ENCODE measurements at places on chromosomes 13 and 19.

GRCh38 chr13:71785361-71785760, 81.6 kb downstream of the DACH1 start:
- no peak for DNase-seq

DNA sequence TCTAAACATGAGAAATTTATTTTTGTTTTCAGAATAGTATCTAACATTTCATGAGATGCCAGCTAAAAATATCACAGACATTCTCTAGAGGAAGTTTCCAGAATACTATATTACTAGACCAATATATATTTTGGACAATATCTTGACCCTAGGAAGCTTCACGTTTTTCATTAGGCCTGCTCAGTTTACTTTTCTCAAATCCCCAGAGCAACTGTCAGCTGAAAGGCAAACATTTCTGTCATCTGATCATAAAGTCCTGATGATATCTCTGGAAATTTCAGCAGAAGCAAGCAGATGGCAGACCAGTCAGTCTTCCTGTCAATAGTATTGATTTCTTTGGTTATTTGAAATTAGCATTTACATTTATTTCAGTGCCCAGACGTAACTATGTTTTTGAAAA, 4.0 kb downstream of the POSTN start:
- DNase-seq = no peak

GRCh38 chr13:112757759-112758086, 67.9 kb downstream of the ATP11A start:
- DNase-seq = no peak

DNA sequence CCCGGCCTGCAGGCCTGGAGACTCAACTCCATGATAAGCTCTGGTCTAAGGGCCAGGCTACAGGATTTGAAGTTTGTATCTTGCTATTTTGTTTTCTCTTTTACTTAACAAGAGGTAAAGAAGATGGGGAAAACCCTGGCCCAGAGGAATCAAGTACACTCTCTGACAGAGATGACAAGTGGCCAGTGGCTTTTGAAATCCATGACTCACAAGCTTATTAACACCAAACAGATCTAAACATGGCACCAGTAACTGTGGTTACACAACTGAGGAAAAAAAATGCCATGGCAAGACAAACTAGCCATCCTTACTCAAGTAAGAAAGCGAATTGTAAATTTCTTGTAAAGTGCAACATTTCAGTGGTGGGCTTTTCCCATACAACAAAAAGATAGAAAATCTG, 72.6 kb upstream of the SERTM1 start:
- no peak for DNase-seq

DNA sequence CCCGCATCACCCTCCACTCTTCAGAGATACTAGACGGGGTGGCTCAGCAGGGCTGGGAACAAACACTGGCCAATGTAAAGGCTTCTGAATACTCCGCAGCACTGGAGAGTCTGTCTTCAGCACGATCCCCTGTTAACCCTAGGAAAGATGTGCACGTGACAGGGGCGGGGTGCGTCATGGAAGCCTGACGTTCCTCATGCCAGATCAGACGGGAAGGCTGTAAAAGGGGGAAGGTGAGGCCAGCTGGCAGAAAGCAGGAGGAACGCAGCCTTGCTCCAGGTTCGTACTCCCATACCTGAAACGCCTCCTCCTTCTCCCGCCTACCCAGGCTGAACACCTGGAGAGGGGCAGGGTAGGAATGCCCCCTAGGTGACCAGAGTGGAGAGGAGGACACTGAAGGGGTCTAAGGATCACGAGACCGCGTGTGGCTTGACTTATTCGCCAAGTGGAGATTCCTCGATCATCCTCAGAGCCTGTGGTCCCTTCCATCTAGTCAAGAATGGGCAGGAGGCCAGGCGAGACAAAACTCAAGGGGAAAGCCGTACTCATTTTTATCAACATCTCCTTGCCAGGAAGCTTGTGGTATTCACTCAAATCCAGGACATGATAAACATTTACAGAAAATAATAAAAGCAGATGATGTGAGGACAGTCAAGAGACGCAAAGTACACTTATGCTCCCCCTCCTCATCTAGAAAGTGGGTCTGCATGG, 18.2 kb upstream of the FFAR2 start:
- no peak for DNase-seq

GRCh38 chr19:44927746-44928145, 13.3 kb downstream of the APOC1 start:
- DNase-seq = no peak

DNA sequence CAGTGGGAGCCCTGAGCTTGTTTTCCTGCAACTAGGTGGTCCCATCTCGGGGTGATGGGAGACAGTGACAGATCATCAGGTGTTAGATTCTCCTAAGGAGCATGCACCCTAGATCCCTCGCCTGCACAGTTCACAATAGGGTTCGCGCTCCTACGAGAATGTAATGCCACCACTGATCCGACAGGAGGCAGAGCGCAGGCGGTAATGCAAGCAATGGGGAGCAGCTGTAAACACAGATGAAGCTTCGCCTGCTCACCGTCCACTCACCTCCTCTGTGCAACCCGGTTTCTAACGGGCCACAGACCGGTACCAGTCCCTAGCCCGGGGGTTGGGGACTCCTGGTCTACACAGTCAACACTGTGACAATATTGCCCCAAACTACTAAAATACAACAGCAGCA, 38.8 kb downstream of the CARD8 start:
- no peak for DNase-seq

DNA sequence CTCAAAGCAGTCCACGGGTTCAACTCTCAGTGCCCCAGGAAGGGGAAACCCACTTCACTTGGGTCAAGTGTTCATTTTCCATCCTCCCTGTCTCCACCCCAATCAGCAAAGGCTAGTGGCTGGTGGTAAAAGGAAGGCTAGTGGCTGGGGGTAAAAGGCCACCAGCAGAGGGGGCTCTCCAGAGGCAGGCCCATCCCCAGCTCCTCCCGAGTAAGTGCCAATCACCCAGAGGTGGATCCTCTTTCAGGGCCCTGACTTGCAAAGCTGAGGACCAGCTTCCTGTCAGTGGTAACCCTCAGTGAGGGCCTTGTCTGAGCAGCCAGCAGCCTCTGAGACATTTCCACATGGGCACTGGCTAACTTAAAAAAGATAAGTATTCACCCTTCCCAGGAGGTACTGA, 22.0 kb upstream of the TPT1 start:
- no peak for DNase-seq

- no peak for DNase-seq
These were observed 200.5 kb downstream of the POU4F1 start for GRCh38 chr13:78402708-78403400.

DNA sequence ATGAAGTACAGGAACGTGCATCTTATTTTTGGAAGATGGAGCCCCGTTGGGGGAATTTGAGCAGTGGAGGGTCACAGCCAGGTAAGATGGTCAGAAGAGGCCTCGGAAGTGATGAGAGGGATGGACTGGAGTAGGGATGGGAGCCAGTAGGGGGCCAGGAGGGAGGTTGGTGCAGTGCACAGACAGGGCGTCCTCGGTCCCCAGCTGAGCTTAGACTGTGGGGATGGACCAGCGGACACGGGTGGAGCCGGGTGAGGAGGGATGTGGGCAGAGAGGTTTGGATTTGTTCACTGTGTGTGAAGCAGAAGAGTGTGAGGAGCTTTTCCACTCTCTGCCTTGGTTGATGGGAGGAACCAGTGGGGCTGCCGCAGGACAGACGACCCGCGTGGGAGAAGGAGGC, 10.6 kb downstream of the RPS9 start:
- no peak for DNase-seq

DNA sequence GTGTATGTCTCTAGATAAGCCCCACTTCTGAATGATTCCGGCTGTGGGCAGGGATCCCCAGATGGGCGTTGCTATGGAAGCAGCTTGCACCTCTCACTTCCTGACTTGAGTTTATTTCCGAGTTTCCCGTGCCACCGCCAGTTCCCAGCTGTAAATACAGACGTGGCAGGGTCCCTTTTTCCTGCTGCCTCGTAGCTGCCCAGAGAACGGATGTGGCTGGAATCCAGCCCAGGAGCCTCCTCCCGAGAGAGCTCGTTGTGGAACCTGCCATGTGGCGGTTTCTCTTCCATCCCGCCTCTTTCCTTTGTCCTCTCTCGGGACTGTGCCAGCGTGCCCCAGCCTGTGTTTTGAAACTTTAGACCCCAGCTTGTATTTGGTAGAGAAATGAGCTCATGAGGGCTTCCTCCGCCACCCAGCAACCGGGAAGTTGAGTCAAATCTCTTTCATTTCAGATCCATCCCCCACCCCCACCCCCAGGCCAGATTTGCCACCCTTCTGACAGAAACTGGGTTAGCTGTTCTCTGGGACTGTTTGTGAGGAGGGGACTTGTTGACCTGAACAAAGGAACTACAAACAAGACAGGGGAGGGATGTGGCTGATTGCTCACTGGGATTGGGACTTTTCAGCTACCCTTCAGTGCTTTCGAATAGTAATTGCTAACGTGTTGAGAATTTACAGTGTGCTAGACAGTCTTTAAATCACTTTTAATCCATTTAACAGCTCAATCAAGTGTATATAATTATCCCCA, 96.6 kb downstream of the SIPA1L3 start:
- no peak for DNase-seq

DNA sequence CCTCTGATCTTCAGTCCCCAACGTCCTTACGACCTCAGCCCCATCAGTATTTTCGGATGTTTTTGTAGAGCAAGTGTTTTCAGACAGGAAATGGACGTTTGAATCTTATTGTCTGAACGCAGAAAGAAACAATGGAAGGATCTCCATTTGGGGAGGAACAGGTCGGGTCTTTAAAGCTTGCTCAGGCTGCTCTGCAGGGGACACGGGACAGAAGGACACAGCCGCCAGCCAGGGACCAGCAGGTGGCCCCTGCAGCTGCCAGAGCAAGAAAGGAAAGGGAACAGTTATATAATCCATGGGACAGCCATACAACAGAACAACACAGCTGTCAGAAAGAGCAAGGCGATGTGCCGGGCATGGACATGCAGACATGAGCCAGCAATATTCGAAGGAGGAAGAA, 18.5 kb upstream of the IGLON5 start:
- no peak for DNase-seq

All from memory B cell (primary cell).